ENCODE measurements at places on chromosomes 11 and 22.

GRCh38 chr11:7606496-7606895, 66.8 kb downstream of the CYB5R2 start:
- DNase-seq = no peak

DNA sequence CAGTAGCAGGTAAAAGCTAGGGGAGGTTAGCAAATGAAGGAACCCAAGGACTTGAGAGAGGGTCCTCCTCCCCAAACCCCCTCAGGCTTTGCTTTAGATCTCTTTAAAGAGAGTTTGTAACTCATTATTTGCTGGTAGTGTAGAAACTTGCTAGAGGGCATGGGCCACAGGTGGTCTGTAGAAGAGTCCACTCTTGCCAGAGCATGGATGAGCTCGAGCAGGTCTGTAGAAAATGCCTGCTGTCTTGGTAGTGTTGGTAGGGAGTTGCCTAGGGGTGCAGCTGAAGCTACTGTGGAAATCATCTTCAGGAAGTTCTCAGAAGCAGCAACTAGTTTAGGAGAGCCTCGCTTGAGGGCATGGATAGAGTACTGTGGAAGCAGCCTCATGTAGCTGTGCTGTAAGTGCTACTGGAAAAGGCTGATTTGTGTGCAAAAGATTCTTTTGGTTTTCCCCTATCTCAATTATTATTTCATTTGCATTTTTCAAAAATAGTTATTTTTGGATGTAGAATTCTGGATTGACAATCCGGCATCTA, 104.3 kb downstream of the TMEM135 start:
- no peak for DNase-seq

- DNase-seq = no peak
Measured at GRCh38 chr11:63937713-63938478, 906 bp upstream of the NAA40 start.

- no peak for DNase-seq
Measured at GRCh38 chr11:65709661-65710060, 2.4 kb upstream of the KAT5 start.

DNA sequence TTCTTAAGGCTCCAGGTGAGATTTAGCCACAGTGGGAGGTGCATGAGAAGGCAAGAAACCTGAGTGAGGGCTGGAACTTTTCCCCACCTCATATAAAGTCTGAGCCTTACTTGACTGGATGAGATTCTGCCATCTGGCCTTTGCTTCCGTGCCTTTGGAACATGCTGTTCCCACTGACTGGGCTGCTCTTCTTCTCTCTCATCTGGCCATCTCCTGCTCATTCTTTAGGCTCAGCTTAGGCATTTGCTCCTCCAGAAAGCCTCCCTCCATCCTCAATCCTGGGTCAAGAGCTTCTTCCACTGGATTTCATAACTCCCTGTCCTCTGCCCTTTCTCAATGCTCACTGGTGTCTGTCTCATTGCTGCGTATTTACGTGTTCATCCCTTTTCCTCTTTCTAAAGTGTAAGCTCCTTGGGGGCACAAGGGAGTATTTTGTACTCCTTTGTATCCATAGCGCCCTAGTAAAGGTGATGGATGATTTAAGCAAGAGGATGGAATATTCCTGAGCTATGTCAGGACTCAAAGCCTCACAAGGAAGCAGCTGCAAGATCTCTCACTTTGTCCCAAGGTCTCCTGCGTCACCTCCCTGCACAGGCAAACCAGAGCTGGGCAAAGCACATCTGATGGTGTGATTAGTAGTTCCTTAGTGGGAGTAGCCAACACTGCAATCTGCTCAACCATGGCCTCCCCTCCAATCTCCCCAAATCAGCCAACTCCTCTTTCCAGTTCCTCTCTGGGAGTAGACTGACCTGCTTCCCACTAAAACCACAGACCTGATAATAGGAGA, 15.3 kb downstream of the HSPA8 start:
- no peak for DNase-seq

GRCh38 chr11:18243783-18244362, 4.6 kb downstream of the SAA2 start:
- peak; percentile 33 for DNase-seq

GRCh38 chr11:18611196-18611595, 11.6 kb downstream of the MISFA start:
- no peak for DNase-seq

GRCh38 chr11:73645121-73645969, 1.0 kb upstream of the PLEKHB1 start:
- no peak for DNase-seq

GRCh38 chr22:38531251-38531938, 25.3 kb upstream of the DDX17 start:
- no peak for DNase-seq

GRCh38 chr22:23970816-23971486, 3.3 kb downstream of the DDT start:
- no peak for DNase-seq

DNA sequence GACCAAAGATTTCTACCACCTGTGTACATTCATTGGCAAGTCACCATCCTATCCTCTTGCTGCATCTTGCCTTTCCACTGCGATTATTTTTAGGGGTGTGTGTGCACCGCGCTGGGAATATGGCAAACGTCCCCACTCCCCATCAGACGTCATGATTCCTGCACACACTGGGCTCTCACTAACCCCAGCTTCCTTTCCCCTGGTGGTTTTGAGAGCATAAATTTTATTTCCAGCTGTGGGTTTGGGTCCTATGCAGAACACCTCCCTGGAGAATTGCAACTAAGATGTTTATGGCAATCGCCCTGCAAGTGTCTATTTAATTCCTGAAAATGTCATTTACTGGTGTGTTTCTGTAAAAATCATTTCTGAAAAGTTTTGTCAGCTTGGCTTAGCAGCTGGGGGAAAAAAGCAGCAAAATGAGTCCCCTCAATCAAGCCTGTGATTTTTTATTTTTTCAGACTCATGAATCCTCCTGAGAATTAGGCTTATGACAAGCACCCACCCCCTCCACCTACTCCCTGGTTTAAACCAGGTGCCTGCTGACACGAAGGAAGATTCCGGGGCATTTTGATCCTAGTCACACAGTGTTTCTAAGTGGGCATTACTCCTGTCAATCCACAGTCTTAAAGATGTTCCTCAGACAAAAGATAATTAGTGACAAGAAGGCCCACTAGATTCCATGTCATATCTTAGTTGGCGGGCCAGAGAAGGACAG, 23.8 kb downstream of the UPB1 start:
- no peak for DNase-seq

GRCh38 chr11:45341372-45341771, 55.2 kb upstream of the SYT13 start:
- no peak for DNase-seq

DNA sequence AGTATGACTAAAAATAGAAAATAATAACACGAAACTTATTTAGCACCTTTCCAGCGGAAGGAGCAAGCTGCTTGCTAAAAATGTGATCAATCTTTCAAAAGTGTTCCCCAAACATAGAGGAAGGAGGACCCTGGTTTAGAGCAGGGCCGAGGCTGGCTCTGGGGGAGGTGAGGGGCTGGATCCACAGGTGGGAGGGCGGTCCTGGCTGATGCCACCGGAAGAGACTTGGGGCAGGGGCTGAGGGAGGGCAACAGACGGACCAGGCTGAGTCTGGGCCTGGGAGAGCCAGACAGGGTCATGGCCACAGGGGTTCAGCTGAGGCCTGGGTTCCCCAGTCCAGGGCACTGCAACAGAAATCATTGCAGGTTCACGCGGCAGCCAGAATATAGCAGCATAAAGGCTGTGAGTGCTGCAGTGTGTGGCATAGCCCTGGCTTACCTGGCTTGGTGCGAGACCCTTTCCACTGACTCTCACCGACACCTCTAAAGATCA, 143.3 kb downstream of the CACNA1I start:
- DNase-seq = no peak

GRCh38 chr22:25658633-25659032, 83.4 kb upstream of the MYO18B start:
- no peak for DNase-seq

- DNase-seq = no peak
Measured at GRCh38 chr22:41690476-41690875, 1.8 kb upstream of the SNU13 start.

- no peak for DNase-seq
Measured at GRCh38 chr11:2401436-2401984, 960 bp downstream of the TSSC4 start.

DNA sequence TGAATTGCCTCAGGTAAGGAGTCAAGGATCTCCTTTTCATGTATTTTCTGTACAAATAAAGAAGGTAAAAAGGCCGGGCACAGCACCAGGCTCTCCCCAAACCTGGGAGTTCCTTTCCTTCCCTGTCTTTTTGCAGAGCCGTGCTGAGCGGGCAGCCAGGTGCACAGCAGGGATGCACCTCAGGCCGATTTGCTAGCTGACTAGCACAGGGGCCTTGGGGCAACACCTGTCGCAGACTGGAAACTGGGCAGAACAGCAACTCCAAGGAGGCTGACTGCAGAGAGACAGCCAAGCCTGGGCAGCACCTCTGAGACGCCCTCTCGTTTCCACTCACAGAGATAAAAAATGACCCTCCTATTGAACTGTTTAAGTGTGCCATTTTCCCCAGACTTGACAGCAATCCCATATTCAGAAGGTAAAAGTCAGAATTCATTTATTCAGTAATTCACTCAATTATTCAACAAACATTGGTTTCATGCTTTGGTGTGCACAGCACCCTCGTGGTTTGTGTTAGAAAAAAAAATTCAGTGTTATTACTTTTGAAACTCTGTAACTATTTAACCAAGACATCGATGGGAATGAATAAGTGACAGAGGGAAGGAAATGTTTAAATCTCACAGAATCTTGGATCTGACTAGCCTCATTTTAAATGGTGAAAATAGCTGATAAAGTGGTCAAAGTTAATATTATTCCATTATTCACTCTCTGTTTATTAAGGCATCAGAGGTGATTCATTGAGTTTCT, 120.9 kb downstream of the GALNT18 start:
- DNase-seq = no peak

DNA sequence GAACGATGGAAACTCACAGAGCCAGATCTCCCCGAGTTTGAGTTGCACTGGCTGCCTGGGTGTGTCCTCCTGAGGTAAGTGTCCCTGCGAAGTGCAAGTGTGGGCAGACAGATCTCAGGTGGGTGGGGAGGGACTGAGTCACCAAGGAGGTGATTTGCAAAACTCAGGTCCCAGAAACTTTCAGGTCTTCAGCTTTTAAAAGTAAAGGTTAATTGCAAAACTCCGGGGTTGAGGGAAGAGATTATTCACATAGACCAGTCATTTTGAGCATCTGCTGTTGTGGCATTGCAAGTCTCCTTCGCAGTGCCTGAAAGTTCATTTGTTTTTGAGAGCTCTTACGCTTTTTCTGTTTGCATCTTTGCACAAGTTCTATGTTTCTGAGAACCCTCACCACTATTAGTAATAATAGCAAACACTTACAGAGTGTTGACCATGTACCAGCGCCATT, 7.1 kb downstream of the CD44 start:
- peak; percentile 61 for DNase-seq

DNA sequence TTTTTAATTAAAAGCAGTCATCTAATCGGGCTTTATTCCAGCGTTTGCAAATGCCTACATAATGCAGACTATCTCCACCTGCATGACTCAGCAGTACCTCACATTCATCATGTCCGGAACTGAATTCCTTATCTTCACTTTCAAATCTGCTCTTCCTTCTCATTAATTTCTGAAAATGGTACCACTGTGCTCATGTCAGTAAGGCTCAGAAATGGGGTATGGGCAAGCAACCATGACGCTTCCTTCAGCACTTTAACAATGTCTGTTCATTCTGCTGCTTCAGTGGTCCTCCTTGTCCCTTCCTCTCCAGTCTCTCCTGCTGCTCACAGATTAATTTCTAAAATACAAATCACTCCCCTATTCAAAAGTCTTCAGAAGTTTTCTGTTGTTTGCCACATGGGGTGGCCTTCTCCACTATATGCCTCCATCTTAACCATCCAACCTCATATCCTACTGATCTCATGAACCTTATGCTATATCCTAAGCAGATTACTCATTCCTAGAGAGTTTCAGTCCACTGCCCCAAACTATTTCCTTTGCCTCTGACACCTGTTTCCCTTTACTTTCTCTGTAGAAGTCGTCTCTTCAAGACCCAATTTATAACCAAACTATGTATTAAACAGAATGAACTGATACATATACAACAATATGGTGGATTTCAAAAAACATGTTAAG, 7.0 kb downstream of the GTF2H1 start:
- DNase-seq = no peak

Measured in stimulated activated CD8-positive, alpha-beta memory T cell treated with anti-CD3 and anti-CD28 coated beads, Interleukin-12 subunit alpha, Interleukin-12 subunit beta, amount 100 ng/mL, for 1 hour (primary cell).